ENCODE measurements at places on chromosomes 5 and 9. TPM values are rescaled to one million over a fixed set of nuclear protein-coding genes. Genes with fewer than 3 reads are reported as not detected.
A peak's percentile ranks its signal among the peaks of the same experiment; 100 is the strongest.

The PCDHB13 gene
- polyA plus RNA-seq: 9.3 TPM

The EIF4E1B gene
- not detected for polyA plus RNA-seq

The NR4A3 gene
- polyA plus RNA-seq: 0.18 TPM

The CAMK2A gene
- 4.6 TPM for polyA plus RNA-seq

GRCh38 chr9:79257228-79257781 is 314.5 kb upstream of the TLE4 start:
- DNase-seq: peak; percentile 50

DNA sequence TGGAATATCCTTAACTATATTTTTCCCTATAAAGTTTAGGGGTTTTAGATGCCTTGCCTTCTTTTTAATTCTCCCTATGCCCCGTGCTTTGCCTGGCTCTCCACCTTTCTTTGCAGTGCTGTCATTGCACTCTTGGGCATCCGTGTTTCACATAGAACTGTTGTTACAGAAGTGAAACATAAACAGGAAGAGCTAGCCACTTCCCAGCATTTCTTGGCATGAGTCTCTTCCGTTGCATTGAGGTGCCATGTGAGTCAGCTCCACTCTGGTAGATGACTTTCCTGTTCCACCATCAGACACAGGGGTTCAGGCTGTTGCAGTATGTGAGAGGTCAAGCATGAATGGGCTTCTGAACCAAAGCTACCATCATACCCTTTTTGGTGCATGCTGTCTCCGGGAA is 73.4 kb downstream of the ANGPTL2 start:
- no peak for DNase-seq

GRCh38 chr5:51559921-51560658 is 176.8 kb downstream of the ISL1 start:
- no peak for DNase-seq

GRCh38 chr5:80071510-80072021 is 36.4 kb downstream of the THBS4 start:
- DNase-seq: no peak

Measured in left kidney (tissue), 8 donors.